Thoracic aorta endothelial cell (primary cell): ENCODE measurements at places on chromosomes 1 and 21. TPM values are rescaled to one million over a fixed set of nuclear protein-coding genes. Genes with fewer than 3 reads are reported as not detected.

Gene LINGO4
- not detected in 2 replicates for total RNA-seq

Gene CLCA4
- total RNA-seq = not detected in 2 replicates

Gene CD1B
- not detected in 2 replicates for total RNA-seq

Gene MACF1
- total RNA-seq = 866 and 1,006 TPM in 2 replicates

Gene CRP
- total RNA-seq = 0.29 TPM in 1 of 2 replicates, not detected in the other

Gene CYP4A11
- not detected in 2 replicates for total RNA-seq

Gene C1orf87
- total RNA-seq = not detected in 2 replicates

Gene PLA2G2C
- total RNA-seq = not detected in 2 replicates
